ENCODE measurements at places on chromosomes 3 and 15. TPM values are rescaled to one million over a fixed set of nuclear protein-coding genes. Genes with fewer than 3 reads are reported as not detected.

Gene GOLGA8T
- 0.52 TPM for total RNA-seq

Gene PRR20G
- not detected for total RNA-seq

Gene MAP2K5
- total RNA-seq, result 7.4 TPM

DNA sequence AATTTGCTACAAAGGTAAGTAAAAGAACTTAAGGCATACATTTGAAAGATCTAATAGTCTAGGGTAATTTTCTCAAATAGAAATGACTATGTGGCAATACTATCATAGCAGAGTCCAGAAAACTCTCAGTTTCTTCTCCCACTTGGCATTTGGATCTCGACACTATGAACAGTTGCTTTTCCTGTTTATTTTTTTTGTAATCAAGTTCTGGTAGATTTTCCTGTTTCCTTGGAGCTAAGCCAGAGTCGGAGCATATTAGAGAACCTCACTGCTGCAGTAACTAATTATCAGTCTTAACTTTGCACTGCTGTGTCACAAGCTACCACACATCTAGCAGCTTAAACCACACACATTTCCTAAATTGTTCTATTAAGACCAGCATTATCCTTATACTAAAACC lies 44.9 kb upstream of the ZNF385D start:
- DNase-seq, result no peak

- no peak for DNase-seq
Measured at GRCh38 chr15:40914486-40914885, 14.7 kb upstream of the DLL4 start.

DNA sequence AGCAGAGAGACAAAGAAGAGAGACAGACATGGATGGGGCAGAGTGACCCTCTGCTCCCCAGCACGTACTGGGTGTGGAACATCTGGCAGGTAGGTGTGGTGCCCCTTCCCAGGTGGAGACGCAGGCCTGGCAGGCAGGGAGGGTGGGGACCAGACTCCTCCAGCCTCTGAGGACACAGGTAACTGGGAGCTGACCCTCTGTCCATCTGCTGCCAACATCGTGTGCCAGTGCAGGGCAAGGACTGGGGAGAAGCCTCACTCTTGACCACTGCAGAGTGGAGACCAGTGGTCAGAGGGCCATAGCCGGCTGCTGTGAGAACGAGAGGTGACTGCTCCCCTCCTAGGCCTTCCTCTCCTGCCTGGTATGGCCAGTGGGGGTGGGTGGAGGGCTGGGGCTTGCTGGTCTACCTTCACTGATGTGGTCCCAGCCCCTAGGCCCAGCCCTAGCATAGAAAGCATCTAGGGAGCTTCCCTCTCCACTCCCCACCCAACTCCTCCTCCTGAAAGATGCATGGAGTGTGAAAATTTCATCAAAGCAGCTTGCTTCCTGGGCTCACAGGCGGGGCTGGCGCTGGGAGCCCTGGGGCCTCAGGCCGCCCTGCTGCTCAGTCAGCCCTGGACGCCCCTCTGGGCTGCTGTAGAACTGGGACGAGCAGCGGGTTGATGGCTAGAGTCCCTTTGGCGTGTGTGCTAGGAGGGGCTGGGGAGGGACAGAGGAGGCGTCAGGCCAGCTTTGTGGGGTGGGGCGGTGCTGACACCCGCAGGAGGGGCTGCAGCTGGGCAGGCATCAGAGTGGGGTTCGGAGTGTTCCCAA lies 90.3 kb downstream of the PLXNA1 start:
- no peak for DNase-seq

DNA sequence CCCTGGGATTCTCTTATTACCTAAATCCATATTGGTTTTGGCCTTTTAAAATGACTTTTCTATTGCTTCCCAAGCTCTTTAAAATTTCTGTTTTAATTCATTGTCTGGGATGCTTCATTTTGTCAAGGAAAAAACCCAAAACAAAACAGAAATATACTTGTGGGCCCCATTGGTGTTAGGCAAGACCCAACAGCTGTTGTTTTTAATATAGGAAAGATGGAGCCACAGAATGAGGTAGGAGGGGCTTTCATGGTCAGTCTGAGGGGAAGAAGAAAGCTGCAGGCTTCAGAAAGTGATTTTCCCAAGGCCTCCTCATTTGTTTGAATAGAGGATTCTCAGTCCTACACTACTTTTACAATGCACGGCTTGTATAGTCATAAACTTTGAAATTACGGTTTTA lies 180.5 kb downstream of the MCTP2 start:
- no peak for DNase-seq

GRCh38 chr15:58966698-58967097 lies 20.8 kb upstream of the RNF111 start:
- no peak for DNase-seq

- no peak for DNase-seq
Measured at GRCh38 chr3:126570103-126570541, 11.4 kb upstream of the C3orf22 start.

GRCh38 chr3:54168451-54168850 lies 46.1 kb downstream of the CACNA2D3 start:
- DNase-seq, result no peak

All from NCI-H460 (cell line).